ENCODE measurements at places on chromosomes 13 and 19.
A peak's percentile ranks its signal among the peaks of the same experiment; 100 is the strongest.

GRCh38 chr13:54183166-54183565 is 1154.6 kb downstream of the OLFM4 start:
- no peak for DNase-seq

DNA sequence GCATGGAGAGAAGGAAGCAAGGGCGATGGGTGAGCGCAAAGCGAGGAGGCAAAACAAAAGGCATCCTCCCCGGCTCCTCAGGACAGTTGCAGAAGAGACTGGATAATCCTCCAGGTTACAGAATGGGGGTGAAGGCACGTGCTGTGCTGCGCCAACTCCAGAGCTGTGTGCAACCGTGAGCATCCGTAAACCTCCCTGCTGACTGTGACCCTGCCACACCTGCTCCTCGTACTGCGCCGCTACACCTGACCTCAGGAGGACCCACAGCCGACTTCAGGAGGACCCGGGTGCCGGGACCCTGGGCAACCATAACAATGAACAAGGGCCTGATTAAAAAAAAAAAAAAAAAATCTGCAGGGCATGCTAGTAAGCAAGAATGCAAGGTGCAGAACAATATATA is 68.7 kb downstream of the SLC7A1 start:
- no peak for DNase-seq

- DNase-seq, result peak; percentile 97
Measured at GRCh38 chr13:24995225-24995804, 100.6 kb upstream of the PABPC3 start.

- DNase-seq, result no peak
Measured at GRCh38 chr13:24284889-24285565, 24.4 kb upstream of the C1QTNF9 start.

DNA sequence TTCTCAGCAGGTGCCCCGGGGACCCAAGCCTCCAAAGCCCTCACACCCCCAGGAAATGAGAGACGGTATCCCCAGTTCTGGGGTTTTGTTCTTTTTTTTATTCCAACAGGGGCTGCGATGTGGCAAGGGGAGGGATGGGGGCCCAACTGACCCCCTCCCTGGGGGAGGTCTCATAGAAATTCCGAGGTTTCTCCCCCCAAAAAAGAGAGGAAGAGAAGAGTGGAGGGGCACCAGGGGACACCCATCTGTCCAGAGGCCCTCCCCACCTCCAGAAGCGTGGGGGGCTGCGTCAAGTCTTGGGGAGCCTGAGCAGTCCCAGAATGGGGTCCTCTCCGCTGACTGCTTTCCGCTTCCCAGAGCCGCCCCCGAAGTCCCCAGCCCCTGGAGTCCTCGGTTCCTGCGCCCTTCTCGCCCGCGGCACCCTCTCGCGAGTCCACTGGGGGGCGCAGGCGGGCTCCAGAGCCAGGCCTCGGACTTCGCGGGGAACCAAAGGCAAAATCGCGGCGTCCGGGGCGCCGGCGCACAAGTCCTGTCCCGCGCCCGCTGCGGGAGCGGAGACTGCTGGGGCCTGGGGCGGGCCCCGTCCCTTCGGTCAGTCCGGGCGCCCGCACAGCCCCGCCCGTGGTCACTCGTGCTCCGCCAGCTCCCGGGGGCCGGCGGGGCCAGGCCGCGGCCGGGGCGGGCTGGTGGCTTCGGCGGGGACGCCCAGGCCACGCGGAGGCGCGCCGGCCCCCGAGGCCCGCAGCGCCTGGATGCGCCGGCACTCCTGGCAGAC is 4.4 kb upstream of the ATP1A3 start:
- DNase-seq, result peak; percentile 41

GRCh38 chr13:45269204-45269603 is 68.4 kb upstream of the KCTD4 start:
- no peak for DNase-seq

- no peak for DNase-seq
Measured at GRCh38 chr19:5338656-5339197, 1.9 kb downstream of the PTPRS start.

GRCh38 chr19:2532252-2533071 is 56.5 kb downstream of the GADD45B start:
- no peak for DNase-seq

- no peak for DNase-seq
Measured at GRCh38 chr13:99105160-99105559, 95.5 kb upstream of the UBAC2 start.

- DNase-seq, result peak; percentile 45
Measured at GRCh38 chr13:30690282-30691188, 44.8 kb upstream of the ALOX5AP start.

GRCh38 chr13:112248862-112249592 is 127.1 kb upstream of the SPACA7 start:
- peak; percentile 7 for DNase-seq

GRCh38 chr13:73110814-73111213 is 52.0 kb downstream of the KLF5 start:
- no peak for DNase-seq

DNA sequence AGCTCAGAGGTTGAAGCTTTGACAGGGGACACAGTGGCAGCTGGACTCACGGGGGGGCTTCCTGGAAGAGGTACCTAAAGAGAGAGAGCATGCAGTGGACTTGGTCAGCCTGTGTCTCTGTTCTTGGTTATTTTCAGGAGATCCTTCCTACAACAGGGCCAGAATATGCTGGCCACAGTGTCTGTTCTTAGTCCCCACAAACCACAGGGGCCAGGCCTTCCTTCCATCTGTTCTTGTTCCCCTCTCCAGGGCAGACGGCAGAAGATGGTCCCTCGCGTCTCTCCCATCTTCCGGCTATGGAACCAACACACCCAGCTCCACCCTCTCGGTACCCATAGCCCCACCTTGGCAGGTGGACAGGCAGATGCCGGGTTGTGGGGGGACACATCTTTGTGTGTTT is 24.8 kb downstream of the MAST3 start:
- no peak for DNase-seq

DNA sequence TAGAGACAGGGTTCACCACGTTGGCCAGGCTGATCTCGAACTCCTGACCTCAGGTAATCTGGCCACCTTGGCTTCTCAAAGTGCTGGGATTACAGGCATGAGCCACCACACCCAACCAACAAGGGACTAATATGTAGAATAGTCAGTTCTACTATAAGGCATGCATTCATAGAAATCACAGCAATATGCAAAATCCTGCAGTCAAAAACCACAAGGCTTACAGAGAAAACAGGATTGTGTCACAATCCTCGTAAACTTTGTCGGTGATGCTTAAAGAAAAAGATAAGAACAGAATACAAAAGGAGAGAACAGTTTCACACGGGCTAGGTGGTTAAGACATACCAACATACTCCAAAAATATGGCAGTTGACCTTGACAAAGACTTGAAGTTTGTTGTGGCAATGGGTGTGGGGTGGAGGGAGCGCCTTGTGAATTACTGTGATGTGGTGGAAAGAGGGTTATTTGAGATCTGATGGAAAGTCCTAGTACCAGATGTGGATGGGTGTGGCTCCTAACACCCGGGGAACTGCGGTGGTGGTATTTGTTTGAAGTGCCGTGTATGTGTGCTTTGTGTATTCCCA is 12.4 kb downstream of the NOSIP start:
- no peak for DNase-seq

DNA sequence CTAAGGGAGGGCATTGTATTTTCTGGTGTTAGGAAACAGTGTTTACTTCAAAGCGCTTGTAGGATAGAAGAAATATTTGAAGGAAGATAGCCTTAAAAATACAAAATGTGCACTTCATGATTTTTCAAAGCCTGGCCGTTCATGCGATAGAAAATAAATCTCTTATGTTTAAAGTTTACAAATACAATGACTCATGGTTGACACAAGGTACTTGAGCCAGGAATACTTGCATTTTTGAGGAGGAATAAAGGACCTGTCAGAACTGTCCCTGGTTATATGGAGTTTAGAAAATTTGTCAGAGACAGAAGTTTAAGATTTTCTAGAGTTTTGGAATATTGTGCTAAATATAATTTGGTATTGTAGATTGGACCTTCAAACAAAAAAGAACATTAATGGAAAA is 1223.2 kb upstream of the SLC10A2 start:
- DNase-seq, result no peak

DNA sequence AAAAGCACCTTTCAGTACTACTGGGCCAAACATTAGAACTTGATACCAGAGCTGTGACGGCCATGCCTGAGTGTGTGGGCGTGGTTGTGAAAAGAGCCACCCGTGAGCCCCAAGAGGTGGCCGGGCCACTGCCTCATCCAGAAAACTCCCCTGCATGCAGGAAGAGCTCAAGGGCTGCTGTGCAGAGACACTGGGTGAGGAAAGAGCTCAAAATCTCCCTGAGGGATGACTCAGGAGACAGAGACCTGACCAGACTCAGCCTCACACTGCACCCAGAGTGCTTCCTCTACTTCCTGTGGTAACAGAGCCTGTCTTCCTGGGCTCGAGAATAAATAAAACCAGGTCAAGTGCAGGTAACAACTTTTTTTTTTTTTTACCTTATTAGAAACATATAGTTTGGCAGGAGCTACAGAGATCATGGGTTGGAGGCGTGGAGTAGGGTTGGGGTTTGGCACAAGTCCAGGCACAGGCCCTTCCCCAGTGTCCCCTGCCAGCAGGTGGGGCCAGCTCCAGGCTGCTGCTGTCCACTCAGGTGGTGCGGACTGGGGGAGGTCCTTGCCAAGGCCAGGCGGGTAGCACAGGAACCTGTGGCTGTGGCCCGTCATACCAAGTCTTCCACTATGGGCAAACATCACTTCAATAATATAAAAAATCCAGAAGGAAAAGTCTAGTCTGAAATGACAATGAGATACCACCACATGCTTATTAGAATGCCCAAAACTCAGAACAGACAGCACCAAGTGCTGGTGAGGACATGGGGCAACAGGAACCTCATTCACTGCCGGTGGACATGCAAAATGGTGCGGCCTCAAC is 25.5 kb downstream of the ELL start:
- no peak for DNase-seq

GRCh38 chr19:7506385-7507328 is 9.2 kb upstream of the ZNF358 start:
- DNase-seq, result peak; percentile 65

GRCh38 chr19:18708452-18709231 is 25.2 kb downstream of the CRTC1 start:
- DNase-seq, result no peak

- DNase-seq, result no peak
Measured at GRCh38 chr13:73671732-73672131, 462.5 kb downstream of the KLF12 start.

DNA sequence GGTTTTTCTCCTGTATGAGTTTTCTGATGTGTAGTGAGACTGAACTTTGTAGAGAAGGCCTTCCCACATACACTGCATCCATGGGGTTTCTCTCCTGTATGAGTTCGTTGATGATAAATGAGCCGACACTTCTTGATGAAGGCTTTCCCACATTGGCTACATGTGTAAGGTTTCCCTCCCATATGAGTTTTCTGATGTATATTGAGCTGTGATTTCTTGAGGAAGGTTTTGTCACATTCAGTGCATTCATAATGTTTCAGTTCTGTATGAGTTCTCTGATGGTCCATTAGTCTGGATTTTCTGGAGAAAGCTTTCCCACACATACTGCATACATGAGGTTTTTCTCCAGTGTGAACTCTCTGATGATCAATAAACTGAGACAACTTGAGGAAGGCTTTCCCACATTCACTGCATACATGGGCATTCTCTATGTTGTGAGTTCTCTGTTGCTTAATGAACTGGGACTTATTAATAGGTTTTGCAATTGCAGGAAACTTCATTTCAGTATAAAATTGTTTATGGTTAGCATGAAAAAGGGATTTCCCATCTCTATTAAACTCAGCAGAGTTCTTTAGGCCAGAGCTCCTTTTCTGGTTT is 7.5 kb upstream of the ZNF350 start:
- no peak for DNase-seq

GRCh38 chr13:100633461-100633860 is 41.1 kb downstream of the TMTC4 start:
- no peak for DNase-seq

GRCh38 chr13:80196756-80197155 is 144.2 kb downstream of the SPRY2 start:
- DNase-seq, result no peak

- DNase-seq, result no peak
Measured at GRCh38 chr13:87894059-87894458, 222.9 kb downstream of the SLITRK5 start.

GRCh38 chr19:1028062-1028926 is 1.9 kb downstream of the CNN2 start:
- DNase-seq, result peak; percentile 8

- DNase-seq, result no peak
Measured at GRCh38 chr13:91111476-91112200, 235.8 kb upstream of the MIR17HG start.

- no peak for DNase-seq
Measured at GRCh38 chr19:50275577-50276368, 53.4 kb downstream of the KCNC3 start.

GRCh38 chr19:43286786-43287185 is 17.5 kb upstream of the PSG9 start:
- DNase-seq, result no peak

GRCh38 chr13:76758257-76758656 is 127.9 kb downstream of the KCTD12 start:
- no peak for DNase-seq

DNA sequence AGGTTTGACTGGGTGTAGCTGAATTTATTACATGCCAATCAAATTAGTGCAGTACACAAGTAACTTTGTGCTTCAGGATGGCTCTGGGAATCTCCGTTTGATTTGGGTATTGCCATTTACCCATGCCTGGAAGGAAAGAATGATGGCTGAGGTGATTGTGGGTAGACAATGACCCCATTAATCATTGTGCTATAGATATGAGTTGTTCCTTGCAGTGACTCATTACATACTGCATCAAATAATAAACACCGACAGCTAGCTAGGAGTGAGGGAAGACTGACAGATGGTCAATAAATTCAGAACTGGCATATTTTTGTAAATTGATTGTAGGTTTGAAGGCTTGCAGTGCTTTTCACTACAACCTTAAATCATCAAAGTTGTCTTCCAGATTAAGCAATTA is 1069.5 kb downstream of the DIAPH3 start:
- DNase-seq, result no peak

DNA sequence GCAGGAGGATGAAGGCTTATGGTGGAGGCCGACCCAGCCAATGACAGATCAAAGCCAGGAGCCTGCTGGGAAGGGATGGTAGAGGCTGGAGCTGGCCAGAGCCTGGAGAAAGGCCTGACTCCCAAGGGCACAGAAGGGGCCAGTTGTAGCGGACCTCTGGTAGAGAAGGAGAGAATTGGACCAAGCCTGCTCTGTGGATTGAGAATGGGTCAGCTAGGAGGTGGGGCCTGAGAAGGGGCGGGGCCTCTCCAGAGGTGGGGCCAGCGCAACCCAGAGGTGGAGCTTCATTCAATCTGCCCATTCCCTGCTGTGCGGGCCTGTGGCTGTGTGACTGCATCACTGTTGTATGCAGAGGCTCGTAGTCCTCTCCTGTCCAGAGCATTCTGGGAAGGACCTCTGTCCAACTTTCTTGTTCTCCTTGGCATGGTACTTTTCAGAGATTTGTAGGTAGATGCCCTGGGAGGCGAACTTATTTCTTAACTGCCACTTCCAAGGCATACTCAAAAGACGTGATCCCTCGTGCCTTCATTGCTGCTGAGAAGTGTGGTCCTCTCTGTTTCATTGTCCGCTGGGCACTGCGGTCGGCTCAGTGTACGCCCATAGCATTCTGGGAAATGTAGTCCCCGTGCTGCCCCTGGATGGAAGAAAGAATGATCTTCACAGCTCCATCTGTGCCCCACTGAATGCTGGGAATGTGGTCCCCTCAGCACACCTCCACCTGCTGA is 6.7 kb downstream of the GRIN2D start:
- peak; percentile 50 for DNase-seq
